ENCODE measurements at places on chromosomes 6 and 20.

DNA sequence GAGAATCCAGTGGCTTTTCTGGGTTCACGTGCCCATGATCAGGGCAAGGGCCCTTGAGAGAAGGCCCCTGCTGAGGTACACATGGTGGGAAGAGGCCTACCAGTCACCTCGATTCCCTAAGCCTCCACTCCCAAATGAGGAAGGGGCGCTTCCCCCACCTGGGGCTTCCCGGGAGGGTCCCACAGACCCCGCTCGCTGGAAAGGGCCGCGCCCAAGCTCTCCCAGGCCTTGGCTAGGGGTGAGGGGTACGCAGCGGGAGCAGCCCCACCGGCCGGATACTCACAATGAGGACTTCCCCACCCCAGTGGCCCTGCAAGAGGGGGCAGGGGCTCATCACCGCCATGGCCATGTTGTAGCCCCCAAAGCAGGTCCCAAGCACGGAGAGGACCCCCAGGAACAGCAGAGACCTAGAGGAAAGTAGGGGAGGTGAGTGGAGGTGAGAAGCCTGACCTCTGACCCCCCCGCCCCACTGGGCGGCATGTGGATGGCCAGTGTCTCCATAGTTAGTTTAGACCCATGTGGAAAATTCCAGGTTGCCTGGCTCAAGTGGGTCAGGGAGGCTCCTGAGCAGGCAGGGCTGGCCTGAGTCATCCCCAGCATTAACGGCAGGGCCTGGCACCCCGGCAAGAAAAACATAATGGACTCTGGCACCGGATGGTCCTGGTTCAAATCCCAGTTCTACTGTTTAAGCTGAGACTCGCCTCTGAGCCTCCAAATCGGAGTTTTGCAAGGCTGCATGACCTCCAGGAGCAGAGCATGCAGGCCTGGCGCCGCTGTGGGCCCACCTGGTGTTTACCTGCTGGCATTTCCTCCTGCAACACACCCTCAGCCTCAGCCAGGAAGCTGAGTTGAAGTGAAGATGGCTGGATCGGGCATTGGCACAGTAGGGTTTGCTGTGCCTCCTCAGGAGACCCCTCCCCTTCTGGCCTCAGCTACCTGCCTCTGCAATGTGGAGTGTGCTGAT is 6.6 kb downstream of the SLC52A3 start:
- no peak for DNase-seq

DNA sequence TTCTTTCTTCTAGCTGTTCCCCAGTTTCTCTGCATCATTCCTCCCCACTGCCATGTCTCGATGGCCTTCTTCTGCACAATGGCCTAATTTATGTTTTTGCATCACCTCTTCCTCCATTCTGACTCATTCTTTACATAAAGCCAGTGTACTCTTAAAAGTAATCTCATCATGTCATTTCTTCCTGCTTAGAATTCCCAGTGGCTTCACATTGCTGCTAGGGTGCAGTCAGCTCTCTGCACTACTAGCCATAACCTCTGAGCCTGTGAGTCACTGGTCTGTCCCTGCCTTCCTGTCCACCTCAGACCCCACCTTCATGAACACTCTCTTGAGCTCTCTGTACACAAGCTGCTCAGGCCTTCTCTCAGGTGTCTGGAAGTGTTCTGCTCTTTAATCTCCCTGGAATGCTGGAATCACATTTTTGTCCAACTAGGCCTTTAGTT is 24.1 kb upstream of the TRIM27 start:
- DNase-seq: no peak

DNA sequence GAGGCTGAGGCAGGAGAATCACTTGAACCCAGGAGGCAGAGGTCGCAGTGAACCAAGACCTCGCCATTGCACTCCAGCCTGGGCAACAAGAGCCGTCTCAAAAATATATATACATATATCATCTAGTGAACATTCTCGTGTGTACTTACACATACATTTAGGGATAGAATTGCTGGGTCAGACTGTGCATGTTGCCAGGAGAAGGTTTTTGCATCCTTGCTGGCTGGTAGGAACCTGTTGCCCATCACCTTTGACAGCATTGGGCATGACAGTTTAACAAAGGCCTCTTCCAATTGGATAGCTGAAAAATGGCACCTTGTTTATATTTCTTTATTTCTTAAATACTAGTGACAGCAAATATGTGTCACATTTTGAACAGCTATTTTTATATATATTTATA is 5.4 kb downstream of the AAR2 start:
- DNase-seq: no peak

- DNase-seq: no peak
These were observed 5.4 kb downstream of the TRIM26 start for GRCh38 chr6:30207619-30208295.

- no peak for DNase-seq
These were observed 83.2 kb downstream of the MDGA1 start for GRCh38 chr6:37614491-37614890.

GRCh38 chr6:156395276-156395675 is 381.9 kb upstream of the ARID1B start:
- DNase-seq: peak; percentile 83

DNA sequence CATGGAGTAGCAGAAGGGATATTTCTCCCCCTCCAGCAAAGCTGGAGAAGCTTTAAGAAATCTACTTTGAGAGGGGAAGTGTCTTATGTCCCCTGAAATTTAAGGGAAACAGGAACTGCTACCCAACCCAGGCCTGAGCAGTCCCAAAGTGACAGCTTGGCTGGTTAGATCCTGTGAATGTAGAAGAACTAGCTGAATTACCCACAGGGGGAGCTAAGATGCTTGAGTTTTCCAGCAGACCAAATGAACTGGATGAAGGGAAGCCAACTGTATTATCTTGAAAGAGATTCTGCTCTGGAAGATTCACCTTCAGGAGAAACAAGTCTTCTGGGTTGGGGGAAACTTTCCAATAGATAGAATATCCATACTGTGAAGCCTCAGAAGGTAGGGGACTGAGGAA is 303.3 kb upstream of the MMS22L start:
- peak; percentile 9 for DNase-seq
